Activated naive CD8-positive, alpha-beta T cell treated with anti-CD3 and anti-CD28 coated beads, Interleukin-2, amount 50 U/mL, for 16 hours (primary cell): ENCODE measurements at places on chromosomes 11 and 22.
A peak's percentile ranks its signal among the peaks of the same experiment; 100 is the strongest.

DNA sequence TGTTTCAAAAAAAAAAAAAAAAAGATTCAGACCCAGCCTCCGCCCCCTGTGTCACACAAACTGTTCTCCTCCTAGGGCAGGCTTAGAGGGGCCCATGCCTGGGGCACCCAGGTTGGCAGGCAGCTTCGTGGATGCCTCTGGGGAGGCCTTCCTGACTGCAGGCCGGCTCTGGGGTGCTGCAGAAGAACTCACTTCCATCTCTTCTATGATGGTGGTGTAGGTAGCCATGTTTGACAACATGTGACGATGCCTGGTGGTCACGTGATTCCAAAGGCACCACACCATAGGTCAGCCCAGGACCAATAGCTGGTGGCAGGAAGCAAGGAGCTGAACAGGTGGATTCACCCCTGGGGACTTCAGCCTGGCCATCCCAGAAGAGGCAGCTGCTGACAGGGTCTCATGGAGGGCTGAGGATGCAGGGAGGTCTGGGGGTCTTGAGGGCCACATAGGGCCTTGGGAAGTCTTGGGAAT is 24.1 kb upstream of the CELSR1 start:
- no peak for DNase-seq

- DNase-seq, result no peak
Measured at GRCh38 chr22:35589071-35589755, 27.9 kb downstream of the MB start.

- DNase-seq, result no peak
Measured at GRCh38 chr11:111729071-111729830, 36.9 kb downstream of the PPP2R1B start.

- no peak for DNase-seq
Measured at GRCh38 chr22:37090920-37091695, 18.4 kb downstream of the TMPRSS6 start.

GRCh38 chr11:69711822-69712801 is 8.3 kb upstream of the FGF19 start:
- DNase-seq, result no peak

- DNase-seq, result no peak
Measured at GRCh38 chr11:62344210-62344609, 7.0 kb downstream of the ASRGL1 start.

- no peak for DNase-seq
Measured at GRCh38 chr11:92154611-92155010, 70.0 kb upstream of the FAT3 start.

- no peak for DNase-seq
Measured at GRCh38 chr22:36155702-36156101, 4.9 kb downstream of the APOL3 start.

- no peak for DNase-seq
Measured at GRCh38 chr22:30969532-30970355, 679 bp downstream of the TUG1 start.

GRCh38 chr11:62069374-62069773 is 54.4 kb upstream of the INCENP start:
- no peak for DNase-seq

DNA sequence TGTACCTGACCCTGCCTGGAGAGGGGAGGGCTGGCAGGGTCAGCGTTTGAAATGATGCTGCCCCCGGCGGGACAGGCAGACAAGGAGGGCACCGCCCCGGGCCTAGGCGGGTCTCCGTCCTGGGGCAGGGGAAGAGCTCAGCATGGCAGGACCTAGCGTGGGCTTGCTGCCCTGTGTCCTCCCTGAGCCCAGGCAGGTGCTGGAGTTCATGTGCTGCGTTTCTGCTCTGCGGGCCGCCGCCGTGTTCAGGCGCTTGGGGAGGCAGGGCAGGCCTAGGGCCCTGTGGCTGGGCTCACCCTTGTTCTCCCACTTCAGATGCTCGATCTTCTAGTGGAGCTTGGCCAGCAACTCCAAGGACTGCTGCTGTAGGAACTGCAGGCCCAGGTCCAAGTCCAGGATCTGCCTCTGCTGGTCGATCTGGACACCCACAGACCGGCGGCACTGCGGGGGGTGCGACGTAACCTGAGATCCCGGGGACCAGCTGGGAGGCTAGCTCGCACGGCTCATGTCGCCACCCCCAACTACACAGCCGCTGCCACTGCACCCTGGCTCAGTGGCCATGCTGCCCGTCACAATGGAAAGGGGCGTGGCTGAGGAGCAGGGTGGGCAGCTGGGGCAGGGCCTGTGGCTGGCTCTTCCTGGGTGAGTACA is 84.4 kb downstream of the MED15 start:
- no peak for DNase-seq

- DNase-seq, result no peak
Measured at GRCh38 chr22:27729246-27729645, 72.3 kb downstream of the MN1 start.

DNA sequence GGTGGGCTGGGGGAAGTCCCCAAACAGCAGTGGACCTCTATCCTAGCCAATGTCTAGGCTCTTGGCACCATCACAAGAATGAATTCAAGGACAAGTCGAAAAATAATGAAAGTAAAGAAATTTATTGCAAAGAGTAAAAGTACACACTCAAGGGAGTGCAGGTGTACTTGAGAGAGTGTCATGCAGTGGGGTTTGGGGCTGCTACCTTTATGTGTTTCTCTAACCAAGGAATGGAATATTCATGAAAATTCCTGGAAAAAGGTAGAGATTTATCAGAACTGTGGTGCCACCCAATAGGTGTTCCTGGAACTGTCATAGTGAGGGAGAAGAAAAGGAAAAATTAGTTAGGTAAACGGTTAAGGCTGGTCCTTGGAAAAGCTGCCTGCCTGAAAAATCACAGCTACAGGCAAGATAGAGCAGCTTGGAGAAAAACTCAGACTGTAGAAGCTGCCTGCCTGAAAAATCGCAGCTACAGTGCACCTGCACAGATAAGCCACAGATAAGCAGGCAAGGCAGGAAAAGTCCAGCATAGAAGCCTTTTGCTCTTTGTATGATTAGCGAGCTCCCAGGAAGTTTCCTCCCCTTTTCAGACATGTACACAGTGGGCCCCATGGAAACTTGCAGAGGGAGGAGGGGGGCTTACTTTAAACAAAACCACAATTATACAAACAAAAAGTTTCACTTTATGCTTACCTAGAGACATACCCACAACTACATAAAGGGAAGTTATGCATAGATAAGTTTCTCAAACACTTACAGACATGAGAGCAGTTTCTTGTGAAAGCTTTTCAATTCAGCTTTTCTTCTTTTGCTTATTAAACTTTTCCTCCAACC is 71.4 kb upstream of the B3GNT6 start:
- no peak for DNase-seq

GRCh38 chr11:1766719-1767398 is 3.1 kb upstream of the CTSD start:
- DNase-seq, result no peak

DNA sequence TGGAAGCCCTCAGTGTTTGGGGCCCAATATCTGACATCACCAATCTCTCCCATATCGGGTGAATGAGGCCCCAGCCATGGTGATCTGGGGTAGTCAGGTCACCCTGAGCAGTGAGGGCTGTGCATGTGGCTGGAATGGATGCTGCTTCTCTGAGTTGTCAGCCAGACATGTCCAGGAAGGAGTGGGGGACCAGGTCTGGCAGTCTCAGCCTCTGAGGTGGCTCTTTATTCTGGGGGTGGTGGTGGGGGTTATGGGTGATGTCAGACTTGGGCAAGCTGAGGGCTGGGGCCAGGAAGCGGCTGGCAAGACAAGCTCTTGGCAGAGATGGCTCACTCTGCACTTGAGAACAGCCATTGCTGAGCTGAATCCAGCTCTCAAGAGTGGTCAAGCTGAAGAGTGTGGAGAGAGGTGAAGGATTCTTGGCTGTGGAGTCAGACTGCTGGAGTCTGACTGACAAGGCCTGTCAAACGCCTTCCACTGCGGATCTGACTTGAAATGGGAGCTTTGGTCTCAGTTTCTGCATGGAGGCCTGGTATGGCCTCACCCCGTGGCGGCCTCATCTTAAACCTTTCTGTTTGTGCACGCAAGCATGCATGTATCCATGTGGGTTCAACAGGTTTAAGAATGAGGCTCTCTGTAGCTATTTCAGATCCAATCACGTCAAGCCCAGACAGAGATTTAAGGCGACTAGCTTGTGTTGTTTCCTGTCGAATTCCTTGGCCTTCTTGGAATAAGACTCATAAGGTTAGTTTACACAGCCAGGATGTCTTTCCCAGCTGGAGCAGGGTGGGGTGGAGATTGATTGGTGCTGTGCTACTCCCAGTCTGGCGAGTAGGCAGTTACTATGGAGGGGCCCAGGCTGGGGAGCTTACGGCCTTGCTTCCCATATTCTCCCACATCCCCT is 83.9 kb upstream of the TIMP3 start:
- no peak for DNase-seq

- no peak for DNase-seq
Measured at GRCh38 chr11:69562816-69563215, 78.1 kb upstream of the CCND1 start.

GRCh38 chr22:19655399-19655798 is 58.9 kb upstream of the SEPTIN5 start:
- no peak for DNase-seq

DNA sequence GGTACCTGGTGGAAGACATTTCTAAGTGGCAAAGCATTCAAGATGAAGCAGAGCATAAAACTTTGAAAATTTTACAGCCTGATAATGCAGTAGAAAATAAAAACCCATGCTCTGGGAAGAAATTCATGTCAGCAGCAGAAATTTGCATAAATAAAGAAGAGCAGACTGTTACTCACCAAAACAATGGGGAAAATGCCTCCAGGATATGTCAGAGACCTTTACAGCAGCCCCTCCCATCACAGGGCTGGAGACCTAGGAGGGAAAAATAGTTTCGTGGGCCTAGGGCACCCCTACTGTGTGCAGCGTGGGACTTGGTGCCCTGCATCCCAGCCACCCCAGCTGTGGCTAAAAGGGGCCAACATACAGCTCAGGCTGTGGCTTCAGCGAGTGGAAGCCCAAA is 5.4 kb upstream of the DKK3 start:
- DNase-seq, result no peak

DNA sequence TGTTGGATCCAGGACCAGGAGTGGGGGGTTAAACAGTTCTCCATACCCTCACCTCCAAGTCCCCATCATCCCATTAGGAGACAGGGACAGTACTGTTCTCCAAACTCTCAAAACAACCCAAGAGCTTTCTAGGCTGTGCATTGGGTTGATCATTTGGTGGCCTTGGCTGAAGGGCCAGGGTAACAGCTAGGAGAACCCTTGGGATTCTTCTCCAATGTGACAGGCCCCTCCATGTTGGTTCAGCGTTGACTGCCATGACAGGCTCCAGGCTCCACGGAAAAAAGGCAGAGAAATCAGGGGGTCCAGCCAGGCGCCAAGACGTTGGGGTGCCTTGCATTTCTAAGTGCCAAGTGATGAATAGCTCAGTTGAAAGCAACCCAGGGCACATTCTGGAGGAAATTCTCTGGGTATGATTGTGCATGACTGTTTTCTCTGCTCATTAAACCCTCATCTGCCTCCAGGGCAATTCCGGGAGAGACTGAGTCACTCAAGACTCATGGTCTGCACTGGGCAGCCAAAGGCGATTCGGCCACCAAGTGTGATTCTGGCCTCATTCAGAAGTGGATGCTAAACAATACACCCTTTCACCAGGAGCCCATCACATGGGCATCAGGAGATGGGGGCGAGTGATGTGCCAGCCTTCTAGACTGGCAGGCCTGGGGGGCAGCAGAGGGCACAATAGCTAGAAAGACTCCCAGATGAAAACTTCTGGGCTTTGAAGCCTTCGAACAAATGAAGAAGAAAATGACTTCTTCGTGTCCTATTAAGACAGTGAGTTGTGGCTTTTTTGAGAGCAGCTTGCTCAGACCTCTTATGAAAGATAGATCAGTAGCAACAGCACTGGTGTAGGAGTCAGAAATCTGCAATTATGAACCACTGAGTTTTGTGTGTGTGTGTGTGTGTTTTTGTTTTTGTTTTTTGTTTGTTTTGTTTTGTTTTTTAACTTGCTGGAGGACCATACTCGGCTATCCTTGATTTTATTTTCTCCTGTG is 27.7 kb downstream of the CD44 start:
- DNase-seq, result no peak

DNA sequence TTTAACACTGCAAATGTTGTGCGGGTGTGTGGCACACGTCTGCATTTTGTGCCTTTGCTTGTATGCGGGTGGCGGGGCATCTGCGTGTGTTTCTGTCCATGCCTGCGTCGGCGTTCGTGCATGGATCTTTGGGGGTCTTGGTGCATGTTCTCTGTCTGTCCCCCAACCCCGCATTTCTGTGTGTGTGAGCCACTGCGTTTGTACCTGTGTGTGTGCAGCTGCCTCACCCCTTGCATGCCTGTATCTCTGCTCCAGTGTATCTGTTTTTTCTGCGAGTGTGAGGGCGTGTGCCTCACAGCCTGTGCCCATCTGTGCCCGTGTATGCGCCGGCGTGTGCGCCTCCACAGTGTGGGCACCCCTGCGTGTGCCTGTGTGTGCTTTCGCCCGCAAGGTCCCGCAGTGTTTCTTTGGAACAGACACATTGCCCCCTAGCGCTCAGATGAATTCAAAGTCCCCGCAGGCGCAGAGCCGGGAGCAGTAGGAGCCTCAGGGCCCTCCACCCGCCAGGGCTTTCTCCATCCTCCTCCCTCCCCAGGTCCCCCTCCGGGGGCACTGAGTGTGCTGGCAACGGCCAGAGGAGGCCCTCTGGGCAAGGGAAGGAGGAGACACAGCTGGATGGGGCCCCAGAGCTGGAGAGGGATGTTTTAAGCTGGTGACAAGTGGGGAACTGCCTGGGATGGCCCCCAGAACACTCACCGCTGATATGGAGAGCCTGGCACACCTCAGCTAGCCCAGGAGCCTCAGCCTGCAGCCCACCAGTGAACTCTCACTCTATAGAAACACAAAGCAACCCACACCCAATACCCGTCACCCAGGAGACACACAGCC is 3.1 kb upstream of the MN1 start:
- peak; percentile 26 for DNase-seq

GRCh38 chr11:2585566-2586086 is 114.2 kb downstream of the KCNQ1OT1 start:
- no peak for DNase-seq

DNA sequence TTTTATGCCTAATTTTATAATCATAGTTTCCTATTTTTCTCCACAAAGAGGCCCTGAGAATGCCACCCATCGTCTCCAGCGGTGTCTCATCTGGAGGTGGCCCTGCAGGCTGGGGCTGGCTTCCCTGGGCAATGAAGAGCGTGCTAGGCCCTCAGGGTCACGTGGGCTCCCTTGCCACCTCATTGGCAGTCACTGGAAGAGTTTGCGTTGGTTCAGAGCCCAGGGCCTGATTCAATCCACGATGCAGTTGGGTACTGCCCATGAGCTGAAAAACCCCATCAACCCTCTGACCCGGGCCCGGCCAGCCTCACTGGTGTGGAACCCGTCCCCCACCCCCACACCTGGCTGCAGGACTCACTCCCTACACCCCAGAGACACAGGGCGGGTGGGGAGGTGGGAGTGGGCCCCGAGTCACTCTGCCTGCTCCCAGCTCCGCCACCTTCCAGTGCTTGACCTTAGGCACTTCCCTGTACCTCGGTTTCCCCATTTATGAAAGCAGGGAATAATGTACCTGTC is 43.4 kb upstream of the A4GALT start:
- no peak for DNase-seq

GRCh38 chr22:20066617-20067383 is 13.2 kb upstream of the DGCR8 start:
- no peak for DNase-seq
